ENCODE measurements at places on chromosomes 5 and 9.
A peak's percentile ranks its signal among the peaks of the same experiment; 100 is the strongest.

DNA sequence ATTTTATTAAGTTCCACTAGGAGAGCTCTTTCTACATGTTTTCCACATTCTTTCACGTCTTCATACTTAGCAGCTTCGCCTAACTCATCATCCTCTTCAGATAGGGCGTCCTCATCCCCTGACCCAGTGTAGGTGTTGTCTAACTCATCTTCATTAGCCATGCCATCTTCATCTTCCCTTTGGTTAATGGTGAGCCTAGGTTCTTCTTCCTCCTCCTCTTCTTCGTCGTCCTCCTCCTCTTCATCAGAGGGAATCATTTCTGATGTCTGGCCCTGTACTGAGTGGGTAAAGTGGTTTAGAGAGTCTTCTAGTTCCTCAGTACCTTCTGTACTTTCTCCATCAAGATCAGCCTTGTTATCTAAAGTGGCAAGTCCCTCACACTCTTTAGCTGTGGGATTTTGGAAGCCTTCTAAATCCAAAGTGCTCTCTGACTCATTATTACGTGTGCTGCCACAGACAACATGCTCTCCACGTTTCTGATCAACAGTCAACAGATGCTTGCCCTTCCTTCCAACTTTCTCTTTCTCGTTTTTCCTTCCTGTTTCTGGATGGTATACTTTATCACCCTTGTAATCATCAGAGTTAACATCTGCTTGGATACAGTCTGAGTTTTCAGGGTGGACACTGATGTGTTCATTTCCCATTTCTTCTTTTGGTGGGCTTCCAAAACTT is 31.1 kb downstream of the TUT7 start:
- DNase-seq: no peak

GRCh38 chr5:124438903-124439281 is 307.5 kb downstream of the ZNF608 start:
- DNase-seq: no peak

- no peak for DNase-seq
Measured at GRCh38 chr5:34684281-34684979, 28.3 kb downstream of the RAI14 start.

DNA sequence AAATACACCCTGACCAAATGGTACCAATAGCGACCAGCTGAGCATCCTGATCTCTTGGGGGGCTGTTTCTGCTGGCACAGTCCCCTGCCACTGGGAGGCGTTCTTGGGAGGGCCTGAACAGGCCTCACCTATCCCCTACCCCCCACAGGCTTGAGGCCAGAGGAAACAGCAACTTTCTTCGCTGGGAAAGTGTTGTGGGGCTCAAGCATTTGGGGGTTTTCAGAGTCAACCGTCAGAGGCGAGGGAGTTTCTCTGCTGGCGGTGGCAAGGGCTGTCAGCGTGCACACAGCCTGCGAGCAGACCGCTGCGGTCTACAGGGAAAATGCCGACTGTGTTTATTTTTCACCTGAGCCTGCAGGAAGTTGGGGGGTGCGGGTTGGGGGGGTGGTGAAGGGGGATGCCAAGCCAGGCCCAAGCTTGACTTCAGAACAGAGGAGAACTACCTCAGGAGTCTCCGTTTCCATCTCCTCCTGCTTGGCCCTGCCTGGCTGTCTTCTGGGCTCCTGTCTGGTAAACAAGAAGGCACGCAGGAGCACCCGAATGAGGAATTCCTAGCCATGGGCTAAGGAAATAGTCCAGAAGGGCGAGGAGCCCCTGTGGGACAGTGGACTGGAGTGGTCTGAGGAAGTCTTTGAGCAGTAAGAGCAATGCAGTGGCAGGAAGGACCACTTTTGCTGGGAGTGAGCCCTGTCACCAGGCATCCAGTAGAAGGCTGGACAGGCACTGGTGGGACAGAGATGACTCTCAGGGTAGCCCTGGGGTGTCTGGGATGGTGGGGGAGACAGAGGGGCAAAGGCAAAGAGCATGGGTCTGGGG is 18.1 kb downstream of the TCF7 start:
- peak; percentile 73 for DNase-seq

DNA sequence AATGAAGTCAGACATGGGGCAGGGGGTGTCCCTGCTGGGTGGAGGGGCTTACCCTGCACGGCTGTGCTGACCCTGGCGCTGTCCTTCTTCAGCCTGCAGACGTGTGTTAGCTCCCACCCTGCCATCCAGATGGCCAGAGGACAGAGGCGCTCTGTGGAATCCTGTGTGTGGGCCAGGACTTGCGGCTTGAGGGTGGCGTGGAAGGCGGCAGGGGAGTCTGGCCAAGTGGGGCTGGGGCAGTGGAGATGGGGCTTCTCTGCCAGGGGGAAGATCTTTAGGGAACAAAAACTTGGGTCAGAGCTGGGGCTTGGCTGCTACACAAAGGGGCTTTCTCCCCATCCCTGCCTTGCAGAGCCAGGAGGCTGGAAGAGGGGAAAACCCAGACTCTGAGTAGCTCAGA is 46.5 kb upstream of the SYNPO start:
- no peak for DNase-seq

DNA sequence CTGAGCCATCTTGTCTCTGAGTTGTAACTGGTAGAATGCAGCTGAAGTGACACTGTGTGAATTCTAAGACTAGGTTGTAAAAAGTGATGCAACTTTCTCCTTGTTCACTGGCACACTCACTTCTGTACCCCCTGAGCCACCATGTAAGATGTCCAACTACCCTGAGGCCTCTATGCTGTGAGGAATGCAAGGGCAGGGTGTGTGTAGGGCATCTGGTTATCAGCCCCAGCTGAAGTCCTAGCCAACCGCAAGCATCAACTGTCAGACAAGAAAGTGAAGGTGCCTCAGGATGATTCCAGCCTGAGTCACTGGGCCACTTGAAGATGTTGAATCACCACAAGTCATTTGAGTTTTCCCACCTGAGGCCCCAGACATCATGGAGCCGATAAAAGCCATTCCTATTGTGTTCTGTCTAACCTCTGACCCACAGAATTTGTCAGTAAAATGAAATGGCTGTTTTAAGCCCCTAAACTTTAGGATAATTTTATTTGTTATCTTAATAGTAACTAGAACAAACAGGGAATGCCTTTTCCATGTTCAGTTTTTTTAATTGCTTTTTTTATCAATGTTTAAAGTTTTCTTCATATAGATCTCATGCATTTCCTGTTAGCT is 18.7 kb upstream of the RHOBTB3 start:
- DNase-seq: peak; percentile 62

DNA sequence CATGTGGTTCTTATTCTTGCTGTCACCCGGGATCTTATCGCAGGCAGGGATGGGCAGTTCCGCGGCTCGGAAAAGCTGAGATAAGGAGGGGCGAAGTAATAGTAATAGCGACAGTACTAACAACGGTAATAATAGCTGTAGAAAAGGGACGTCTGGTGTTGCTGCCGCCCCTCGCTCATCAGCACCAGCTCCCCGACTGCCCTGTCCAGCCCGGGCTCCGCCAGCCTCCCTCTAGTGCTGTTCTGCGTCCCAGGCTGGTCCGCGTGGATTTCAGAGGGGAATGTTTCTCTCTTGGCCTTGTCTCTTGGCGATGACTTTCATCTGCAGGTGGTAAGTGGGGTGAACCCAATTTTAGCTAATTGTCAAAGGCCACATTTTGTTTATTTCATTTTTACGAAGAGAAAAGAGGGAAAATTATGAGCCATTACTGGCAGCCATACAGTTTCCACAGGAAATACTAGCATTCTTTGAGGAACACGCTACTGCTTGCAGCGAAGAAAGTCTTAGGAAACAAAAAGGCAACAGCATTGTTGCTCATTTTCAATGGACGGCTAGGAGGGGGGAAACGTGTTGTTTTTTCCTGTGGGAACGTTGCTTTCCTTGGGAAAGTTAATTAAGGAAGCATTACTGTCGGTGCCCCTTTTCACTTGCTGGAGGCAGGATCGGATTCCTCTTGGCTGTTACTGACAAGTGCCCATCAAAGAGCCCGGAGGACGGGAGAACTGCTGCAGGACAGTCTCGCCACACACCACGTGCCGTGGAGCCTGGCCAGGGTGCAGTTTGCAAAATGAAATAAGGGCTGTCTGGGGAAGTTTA is 762 bp downstream of the SNCAIP start:
- no peak for DNase-seq

DNA sequence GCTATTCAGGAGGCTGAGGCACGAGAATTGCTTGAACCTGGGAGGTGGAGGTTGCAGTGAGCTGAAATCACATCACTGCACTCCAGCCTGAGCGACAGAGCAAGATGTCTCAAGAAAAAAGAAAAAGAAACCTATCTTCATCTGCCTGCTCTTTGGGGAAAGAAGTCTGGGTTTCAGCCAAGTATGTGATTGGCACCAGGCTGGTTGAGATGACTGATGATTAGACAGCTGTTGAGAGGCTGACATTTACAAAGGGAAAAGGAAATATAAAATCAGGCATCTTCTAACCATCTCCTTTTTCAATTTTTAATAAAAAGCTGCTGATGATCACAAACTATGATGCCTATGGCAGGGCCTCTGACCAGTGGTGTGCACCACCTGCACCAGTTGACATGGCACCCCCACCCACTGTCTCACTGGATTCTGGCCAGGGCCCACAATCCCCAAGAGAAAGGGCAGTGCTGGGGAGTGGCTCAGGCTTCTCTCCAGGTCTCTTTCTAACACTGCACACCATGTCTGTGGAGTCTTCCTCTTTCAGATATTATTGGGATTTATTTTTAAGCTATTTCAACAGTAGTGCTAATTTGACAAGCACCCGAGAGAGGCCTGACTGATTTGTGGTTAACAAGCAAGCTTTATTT is 17.2 kb upstream of the C5orf15 start:
- no peak for DNase-seq

GRCh38 chr5:153619771-153620170 is 129.3 kb downstream of the GRIA1 start:
- no peak for DNase-seq

- DNase-seq: peak; percentile 20
Measured at GRCh38 chr5:14415698-14416074, 165.9 kb upstream of the OTULINL start.

DNA sequence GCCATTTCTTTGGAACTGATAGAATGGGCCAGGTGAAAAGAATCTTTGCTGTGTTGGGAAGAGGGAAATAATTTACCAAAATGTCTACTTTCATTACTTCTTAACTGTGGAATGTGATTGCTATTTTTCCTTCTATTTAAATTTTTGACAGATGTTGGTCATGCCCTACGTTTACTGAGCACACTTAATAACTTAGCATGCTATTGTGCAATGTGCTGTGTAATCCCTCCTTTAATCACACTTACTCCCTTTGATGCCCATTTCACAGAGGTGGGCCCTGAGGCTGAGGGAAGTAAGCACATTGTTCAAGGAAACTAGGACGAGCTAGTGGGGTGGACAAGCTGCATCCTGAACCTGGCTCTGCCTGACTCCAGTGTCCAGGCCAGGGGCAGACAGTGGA is 47.8 kb upstream of the INSYN2B start:
- no peak for DNase-seq

DNA sequence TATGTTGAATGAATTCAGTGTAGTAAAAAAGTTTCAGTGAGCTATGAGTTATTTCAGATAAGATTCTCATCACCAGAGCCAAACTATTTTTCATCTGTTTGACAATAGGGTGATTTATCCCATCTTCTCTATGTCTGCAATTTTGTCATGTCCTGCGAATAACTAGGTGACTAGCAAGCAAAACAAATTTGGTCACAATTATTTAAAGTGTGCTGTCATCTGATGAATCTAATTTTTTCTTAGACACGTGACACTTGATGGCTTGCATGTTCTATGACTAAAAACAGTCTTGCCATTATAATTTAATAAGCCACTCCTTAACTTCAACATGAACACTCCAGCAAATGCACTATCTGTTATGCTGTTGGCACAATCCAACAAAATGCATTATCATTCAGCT is 35.0 kb downstream of the FEM1C start:
- no peak for DNase-seq

- no peak for DNase-seq
Measured at GRCh38 chr9:35350827-35351549, 138.9 kb upstream of the RUSC2 start.

DNA sequence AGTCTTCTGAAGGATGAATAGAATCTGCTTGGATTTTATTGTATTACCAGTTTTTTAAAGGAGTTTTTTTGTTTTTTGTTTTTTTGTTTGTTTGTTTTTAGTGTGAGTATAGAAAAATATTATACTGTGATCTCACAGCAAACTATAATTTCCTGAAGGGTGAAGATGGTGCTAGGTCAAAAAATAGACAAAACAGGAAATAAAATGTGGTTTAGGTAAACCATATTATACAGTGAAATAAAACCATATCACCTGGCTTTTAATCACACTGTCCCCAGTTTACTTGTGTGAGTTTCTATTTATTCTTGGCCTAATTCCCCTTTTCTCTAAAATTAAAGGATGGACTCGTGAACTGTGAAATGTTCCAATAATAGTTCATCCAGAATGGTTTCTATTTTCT is 841.3 kb upstream of the CTNND2 start:
- no peak for DNase-seq

GRCh38 chr9:131049829-131050715 is 41.1 kb downstream of the LAMC3 start:
- DNase-seq: no peak

DNA sequence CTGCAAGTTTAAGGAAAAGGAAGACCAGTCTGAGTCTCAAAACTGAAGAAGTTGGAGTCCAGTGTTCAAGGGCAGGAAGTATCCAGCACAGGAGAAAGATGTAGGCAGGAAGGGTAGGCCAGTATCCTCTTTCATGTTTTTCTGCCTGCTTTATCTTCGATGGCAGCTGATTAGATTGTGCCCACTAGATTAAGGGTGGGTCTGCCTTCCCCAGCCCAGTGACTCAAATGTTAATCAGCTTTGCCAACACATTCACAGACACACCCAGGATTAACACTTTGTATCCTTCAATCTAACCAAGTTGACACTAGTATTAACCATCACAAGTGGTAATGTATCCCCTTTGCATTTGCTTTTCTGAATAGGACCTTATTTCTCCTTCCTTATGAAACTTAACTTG is 535.9 kb upstream of the FTMT start:
- DNase-seq: no peak

- no peak for DNase-seq
Measured at GRCh38 chr5:168214071-168214470, 77.4 kb upstream of the WWC1 start.

All from stimulated activated CD4-positive, alpha-beta T cell treated with anti-CD3 and anti-CD28 coated beads, Interleukin-4, amount 100 ng/mL, for 24 hours (primary cell).